ENCODE measurements at places on chromosomes 3 and 15.

GRCh38 chr3:20511863-20512505 lies 326.0 kb upstream of the SGO1 start:
- peak; percentile 24 for DNase-seq

- DNase-seq = no peak
Measured at GRCh38 chr3:115898656-115899410, 275.5 kb downstream of the GAP43 start.

- no peak for DNase-seq
Measured at GRCh38 chr3:73407577-73407976, 217.2 kb downstream of the PDZRN3 start.

GRCh38 chr3:187215460-187215859 lies 18.2 kb downstream of the RTP1 start:
- no peak for DNase-seq

DNA sequence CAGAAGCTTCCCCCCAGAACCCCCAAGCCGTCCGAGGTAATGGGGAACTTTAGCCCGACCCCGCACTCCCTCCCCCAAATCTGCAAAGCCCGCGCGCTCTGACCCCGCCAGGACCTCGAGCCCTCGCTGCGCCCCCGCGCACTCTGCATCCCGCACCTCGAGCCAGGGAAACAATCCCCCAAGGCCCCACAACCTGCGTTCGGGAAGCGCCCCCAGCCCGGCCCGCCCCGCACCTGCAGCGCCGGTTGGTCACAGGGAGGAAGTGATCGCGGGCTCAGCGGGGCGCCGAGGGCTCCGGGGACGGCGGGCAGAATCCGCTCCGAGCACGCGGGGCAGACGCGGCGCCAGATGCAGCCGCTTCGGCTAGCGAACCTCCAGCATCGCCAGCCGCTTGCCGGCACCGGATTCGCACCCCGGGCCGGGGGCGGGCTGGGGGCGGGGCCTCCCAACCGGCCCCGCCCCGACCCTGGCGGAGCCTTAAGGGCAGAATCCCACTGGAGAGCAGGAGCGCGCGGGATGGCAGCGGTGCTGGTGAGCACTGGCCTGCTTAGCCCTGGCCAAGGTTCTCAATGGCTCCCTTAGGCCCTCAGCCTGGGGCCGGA lies at the start of gene CAMKV:
CAMKV (minus strand) TSS at position 382 of the 602 bp plus-strand sequence. CDS start 7,518 bp downstream, outside the sequence.
- no peak for DNase-seq

- DNase-seq = no peak
Measured at GRCh38 chr3:41933154-41933676, 28.7 kb downstream of the ULK4 start.

GRCh38 chr3:96779810-96780209 lies 34.6 kb upstream of the EPHA6 start:
- no peak for DNase-seq

DNA sequence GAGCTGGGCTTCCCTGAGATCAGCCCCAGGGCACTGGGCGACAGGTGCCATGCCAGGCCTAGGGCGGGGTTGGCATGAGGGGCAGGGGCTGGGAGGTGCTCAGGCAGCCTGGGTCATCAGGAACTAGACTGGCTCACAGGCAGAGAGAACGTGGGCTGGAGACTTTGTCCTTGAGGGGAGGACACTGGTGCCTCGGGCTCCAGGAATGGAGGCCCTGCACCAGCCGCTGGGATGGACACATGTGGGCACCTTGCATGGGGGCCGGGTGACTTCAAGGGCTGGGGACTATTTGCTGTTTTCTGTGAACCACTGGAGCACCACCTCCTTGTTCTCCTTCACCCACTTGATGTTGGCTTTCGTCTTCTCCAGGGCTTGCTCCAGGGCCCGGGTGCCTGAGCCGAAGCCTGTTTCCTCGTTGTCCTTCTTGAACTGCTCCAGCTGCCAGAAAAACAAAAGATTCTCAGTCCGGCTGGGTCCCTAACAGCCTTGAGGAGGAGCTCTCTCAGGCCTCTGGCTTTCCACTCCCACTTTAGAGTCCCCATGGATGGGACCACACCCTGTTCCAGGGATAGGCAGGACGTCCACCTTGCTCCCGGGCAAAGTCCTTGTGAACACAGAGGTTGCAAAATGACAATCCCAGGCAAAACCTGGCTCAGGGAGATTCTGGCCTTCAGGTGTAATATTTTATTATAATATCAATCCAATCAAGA lies 9.1 kb downstream of the MESP2 start:
- no peak for DNase-seq

DNA sequence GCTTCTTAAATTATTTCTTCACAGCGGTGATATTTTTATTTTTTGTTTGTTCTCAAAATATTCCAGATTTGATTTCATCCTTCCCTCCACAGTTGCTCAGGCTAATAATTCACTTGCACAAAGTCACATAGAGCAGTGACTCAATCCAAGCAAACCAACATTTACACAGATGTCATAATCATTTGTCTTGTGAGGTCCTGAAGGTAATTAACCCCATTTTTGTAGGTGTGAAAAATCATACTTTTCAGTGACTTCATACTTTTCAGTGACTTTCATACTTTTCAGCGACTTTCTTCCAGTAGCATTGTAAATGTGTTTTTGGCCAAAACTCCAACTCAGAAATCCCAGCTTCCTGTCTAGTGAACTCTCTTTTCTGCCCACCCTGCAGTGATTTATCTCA lies 32.1 kb downstream of the CD200 start:
- no peak for DNase-seq

DNA sequence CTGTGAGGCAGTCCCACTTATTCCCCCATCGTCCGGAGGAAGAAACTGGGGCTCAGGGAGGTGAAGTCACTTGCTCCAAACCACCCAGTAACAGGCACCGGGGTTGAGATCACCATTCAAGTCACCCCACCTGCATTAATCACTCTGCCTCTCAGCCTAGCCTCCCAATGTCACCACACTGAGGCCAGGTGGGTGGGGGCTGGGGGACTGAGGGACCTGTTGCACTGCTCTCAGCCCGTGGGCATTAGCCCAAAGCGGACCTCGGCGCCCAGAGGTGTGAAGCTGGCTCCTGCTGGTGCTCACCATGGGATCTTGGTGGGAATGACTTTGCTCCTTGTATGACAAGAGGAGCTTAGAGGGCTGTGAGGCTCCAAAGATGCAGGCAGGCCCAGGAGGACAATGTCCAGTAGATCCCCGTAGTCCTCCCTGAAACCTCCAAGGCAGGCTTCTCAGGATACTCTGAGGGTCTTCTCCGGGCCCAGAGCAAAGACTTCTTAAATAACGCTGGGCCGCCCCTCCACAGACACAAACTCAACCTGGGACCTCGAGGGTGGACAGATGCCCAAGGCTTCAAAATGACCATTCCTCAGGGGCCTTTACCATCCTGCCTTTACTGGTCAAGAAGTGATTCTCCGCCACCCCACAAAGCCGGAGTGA lies 1.7 kb downstream of the NT5DC2 start:
- no peak for DNase-seq

Measured in hindlimb muscle (tissue), 1 donor.